ENCODE measurements at places on chromosomes 7 and 10.

- no peak for DNase-seq
These were observed 86.0 kb upstream of the ZMIZ1 start for GRCh38 chr10:78982726-78983125.

- DNase-seq: no peak
These were observed 333.2 kb upstream of the MGMT start for GRCh38 chr10:129133856-129134255.

DNA sequence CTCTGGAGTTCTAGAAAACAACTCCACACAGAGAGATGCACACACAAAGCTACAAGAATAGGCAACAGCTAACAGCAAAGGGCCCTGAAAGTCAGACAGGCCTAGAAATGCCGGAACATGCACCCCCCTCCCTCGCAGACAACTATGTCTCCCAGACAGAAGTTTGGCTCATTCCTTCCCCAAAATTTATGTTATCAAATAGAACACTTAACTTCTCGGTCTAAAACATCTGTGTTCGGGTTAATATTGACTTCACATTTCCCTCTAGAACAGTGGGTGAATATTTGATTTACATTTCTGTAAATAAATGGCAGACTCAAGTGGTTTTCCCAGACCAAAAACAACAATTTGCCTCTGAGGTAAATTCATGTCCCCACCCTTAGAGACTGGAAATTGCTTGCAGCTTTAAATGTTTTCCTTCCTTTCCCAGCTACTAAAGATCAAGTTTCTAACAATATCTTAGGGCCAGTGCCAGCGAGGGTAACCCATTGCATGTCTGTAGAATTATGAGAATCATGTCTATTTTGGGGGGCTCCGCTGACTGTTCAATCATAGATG lies 92.5 kb upstream of the INHBA start:
- no peak for DNase-seq

GRCh38 chr7:100115026-100115425 lies 4.1 kb downstream of the TAF6 start:
- DNase-seq: no peak

GRCh38 chr7:159121068-159121467 lies 23.6 kb downstream of the VIPR2 start:
- no peak for DNase-seq

DNA sequence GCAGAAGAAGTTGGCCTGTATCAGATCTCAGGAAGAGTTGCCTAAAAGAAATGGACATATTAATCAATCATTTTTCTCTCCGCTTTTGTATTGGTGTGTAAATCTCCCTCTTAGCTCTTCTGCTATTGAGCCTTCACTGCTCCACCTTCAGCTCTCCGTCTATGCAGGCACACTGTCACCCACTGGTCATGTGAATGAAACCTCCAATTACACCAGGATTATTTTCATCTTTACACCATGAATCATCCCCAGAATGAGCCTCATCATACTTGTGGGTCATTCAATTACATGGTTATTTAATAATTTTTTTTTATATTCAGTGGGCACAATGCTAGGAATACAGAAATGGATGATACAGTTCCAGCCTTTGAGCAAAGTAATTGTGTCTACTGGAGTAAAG lies 92.6 kb downstream of the LRRC4 start:
- no peak for DNase-seq

- DNase-seq: no peak
These were observed 374.8 kb upstream of the AKR1E2 start for GRCh38 chr10:4450981-4451908.

- DNase-seq: no peak
These were observed 7.6 kb upstream of the SUPV3L1 start for GRCh38 chr10:69172241-69172982.

DNA sequence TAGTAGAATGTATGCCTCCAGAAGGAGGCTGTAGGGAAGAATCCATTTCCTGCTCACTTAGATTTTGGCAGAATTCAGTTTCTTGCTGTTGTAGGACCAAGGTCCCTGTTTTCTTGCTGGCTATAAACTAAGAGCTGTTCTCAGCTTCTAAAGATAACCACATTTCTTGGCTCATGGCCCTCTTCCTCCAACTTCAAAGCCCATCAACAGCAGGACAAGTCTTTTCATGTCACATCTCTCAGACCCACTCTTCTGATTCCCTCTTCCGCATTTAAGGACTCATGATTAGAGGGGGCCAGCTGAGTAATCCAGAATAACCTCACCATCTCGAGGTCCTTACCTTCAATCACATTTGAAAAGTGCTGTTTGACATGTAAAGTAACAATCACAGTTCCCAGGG lies 8.2 kb upstream of the LSM8 start:
- no peak for DNase-seq

DNA sequence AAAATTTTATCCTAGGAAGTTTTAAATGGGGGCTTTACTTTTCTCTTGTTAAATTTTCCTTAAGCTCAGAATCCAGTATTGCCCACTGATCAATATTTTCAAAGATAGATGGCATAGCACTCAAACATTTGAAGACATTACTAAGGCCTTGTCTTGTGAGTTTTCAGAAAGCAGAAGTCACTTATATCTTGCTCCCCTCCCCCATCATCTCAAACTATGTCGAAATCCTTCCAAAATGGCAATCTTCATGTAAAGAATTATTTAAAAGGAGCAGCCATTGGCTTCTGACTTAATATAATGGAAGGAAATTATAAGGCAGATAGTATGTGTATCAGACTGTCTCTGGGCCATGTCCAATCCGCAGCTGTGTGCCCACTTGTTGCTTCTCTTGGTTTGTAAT lies 553.5 kb upstream of the C7orf33 start:
- DNase-seq: no peak
